K562 (cell line): ENCODE measurements at places on chromosomes 7 and 10. TPM values are rescaled to one million over a fixed set of nuclear protein-coding genes. Genes with fewer than 3 reads are reported as not detected.

Gene ITIH5
- 3.9 and 4.9 TPM in 2 replicates for total RNA-seq

Gene UTF1
- total RNA-seq = 0.16 and 0.35 TPM in 2 replicates

Gene MNX1
- total RNA-seq = 8.0 and 9.5 TPM in 2 replicates

Gene EBF3
- total RNA-seq = not detected in 2 replicates

Gene ERVW-1
- not detected in 2 replicates for total RNA-seq

Gene SPDYE2B
- not detected in 2 replicates for total RNA-seq

Gene ZNF853
- not detected in 2 replicates for total RNA-seq

Gene ASB10
- total RNA-seq = not detected in 2 replicates

Gene MSMB
- total RNA-seq = not detected in 2 replicates

- DNase-seq = no peak
These were observed 1.6 kb downstream of the PWWP2B start for GRCh38 chr10:132398566-132398991.

DNA sequence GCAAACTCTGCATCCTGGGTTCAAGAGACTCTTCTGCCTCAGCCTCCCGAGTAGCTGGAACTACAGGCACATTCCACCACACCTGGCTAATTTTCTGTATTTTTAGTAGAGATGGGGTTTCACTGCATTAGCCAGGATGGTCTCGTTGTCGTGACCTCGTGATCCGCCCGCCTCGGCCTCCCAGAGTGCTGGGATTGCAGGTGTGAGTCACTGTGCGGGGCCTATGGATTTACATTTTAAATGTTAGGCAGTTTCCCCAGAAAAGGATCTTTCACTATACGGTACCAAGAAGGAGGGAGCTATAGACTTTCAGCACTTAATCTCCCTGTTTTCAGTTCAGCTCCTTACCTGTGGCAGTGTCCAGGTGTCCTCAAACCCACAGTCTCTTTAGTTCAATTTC lies 50.8 kb downstream of the SIRT1 start:
- DNase-seq = no peak

DNA sequence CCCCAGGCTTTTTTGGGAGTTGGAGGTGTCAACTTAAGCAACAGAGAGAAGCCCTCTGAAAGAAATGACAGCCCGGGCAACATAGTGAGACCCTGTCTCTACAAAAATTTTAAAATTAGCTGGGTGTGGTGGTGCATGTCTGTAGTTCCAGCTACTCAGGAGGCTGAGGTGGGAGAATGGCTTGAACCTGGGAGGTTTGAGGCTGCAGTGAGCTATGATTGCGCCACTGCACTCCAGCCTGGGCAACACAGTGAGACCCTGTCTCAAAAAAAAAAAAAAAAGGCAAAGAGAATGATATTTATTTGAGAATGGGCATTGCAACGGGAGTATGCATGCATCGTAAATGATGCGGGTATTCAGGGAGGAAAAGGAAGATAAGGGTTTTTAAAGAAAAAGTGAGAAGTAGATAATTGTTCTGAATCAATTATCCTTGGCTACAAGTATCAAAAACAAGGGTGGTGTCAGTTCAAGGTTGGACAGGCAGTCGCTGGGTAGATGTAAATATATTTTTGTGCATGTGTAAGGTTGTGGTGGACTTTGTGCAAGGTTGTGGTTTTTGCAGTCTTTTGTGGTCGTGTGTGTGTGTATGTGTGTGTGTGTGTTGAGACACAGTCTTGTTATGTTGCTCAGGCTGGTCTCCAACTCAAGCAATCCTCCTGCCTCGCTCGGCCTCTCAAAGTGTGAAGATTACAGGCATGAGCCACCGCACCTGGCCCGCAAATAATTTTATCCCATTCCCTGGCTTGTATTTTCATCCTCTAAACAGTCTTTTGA lies 65.6 kb downstream of the COL26A1 start:
- DNase-seq = no peak

DNA sequence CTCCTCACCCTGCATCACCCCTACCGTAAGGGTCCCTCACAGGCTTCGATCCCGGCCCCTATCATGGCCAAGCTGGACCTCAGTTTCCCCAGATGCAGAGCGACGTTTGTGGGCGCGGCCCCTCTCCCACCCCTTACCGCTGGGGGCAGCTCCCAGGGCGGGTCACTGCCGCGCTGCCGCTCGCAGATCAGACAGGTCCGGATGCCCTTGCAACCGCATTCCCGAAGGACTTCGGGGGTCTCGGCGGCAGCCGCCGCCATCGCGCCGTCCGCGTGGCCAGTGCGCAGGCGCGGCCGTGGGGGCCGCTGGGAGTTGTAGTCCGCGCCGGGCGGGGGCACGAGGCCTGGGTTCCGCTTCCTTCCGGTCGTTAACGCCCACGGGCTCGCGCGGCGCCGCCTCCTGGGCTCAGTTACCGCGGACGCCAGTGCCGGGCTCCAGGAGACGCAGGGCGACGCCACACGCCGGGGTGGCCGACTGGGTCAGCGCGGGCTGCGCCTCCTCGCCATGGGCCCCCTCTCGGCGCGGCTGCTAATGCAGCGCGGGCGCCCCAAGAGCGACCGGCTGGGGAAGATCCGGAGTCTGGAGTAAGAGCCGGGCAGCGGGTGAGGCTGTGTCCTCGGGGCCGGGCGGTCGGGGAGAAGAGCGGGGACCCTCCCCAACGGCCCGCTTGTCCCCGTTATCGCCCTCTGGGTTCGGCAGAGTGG lies at the start of the genes ALKBH4 and LRWD1:
Gene ALKBH4 (minus strand): TSS at position 287 of the 704 bp plus-strand sequence. CDS start 27 bp downstream, at position 260.
Gene LRWD1 (plus strand): TSS at position 408 of the 704 bp plus-strand sequence. CDS start 97 bp downstream, at position 505.
- DNase-seq = peak; percentile 99

- DNase-seq = no peak
These were observed 557 bp downstream of the HOXA11 start for GRCh38 chr7:27184337-27185012.

DNA sequence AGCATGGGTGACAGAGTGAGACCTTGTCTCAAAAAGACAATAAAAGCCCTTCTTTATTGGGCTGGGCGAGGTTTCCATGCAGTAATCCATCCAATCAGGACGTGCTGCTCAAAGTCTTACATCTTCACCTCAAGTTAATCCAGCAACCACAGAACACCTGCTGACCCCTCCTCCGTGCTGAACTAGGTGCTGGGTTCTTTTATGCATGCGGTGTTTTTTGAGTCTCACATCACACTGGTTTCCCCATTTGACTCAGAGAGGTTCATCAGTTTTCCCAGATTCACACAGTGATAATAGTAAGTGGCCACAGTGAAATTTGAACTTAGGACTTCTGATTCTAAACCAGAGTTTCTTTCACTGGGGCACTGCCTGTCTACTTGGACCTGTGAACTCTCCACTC lies 58.3 kb upstream of the GTF2I start:
- DNase-seq = no peak

GRCh38 chr7:3103614-3104398 lies 60.1 kb upstream of the CARD11 start:
- DNase-seq = no peak

DNA sequence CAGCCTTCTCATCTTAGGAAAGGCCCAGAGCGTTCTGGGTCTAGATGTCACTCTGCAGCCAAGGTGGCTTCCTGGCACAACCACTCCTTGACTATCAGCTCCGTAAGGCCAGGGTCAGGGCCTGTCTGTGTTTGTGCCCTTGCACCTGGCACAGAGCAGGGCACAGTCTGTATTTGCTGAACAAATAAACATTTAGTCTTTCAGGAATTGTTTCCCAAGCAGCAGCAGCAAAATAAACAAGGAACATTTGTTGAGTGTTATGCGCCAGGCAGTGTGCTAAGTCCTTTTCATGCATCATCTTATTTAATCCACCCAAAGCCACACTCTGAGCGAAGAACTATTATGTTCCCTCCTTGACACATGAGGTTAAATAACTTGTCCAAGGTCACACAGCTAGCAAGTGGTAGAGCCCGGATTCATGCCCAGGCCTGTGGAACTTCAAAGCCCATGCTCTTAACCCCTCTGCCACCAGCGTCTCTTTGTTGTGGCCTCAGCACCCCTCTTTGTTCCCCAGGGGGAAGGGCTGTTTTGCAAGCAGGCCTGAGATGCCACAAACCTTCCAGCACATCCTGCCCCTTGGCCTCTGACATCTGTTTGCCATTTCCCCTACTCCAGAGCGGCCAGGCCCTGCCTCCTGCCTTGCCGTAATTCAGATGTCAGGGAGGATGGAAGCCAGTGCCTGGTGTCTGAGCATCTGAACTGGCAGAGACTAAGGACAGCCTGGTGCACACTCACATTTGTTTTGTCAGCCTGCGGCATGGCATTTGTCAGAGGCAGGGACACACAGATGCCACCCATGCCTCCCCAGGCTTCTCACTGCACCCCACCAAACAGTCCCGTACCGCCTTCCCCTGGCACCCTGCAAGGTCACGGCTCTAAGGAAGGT lies 325.8 kb upstream of the ZMIZ1 start:
- DNase-seq = no peak

DNA sequence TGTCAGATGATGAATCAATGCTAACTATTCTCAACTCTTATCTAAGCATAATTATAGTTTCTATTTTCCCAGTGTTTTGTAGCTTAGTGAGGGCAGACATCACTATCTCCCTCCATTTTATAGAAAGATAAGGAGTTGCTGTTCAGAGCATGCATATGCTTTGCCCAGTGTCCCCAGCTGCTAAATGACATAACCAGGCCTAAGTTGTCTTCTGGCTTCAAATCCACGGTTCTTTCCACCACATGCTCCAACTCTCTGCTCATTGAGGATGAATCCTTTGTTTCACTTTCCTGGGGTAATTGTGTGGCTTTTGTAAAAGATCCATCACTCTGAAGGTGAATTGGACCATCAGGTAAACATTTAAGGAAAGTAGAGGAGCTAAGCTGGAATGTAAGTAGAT lies 134.0 kb downstream of the SNX10 start:
- DNase-seq = no peak

GRCh38 chr10:104242545-104242944 lies 10.4 kb upstream of the CFAP43 start:
- DNase-seq = no peak

GRCh38 chr7:526460-527034 lies 6.9 kb upstream of the PDGFA start:
- DNase-seq = no peak

GRCh38 chr7:3064067-3064466 lies 20.4 kb upstream of the CARD11 start:
- DNase-seq = no peak

- no peak for DNase-seq
These were observed 45.9 kb downstream of the ZNF783 start for GRCh38 chr7:149307775-149308501.

GRCh38 chr7:30556840-30557239 lies 37.8 kb upstream of the GARS1 start:
- no peak for DNase-seq

GRCh38 chr10:13091801-13092200 lies 8.2 kb upstream of the OPTN start:
- DNase-seq = peak; percentile 69

DNA sequence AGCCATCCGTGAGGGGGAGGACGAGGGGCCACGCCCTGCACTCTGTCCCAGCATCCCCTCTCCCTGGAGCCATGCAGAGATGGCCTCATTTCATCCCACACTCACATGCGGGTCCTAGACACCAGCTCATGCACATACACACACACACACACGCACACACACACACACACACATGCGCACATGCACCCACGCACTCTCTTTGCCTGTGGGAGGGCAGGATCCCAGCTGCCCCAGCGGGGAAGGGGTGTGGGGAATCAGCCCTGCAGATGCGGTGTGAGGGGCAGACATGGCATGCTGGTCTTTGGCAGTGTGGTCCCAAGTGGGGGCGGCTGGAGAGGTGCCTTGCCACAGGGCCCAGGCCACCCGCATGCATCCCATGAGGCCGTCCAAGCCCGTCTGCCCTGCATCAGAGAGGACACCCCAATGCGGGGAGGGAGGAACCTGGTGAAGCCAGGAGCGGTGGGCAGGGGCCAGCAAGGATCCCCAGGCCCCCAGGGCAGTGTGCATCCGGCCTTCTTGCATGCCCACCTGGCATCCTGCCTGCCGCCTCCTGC lies 68.1 kb downstream of the LHPP start:
- peak; percentile 21 for DNase-seq

DNA sequence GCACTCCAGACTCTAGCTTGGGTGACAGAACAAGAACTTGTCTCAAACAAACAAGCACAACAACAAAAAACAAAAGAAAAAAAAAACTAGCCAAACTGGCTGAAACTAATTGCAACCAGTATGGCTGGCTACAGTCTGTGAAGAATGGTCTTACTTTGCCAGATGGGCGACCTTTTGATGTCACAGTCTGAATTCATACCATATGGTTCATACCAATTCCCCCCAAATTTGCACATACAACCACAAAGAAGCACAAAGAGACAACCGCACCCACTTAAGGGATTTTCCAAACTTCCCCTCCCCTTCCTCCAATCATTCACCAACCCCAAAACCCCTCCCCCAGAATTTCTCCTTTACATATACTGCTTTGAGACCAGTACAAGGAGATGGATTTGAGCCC lies 114.2 kb downstream of the SPAG6 start:
- no peak for DNase-seq

DNA sequence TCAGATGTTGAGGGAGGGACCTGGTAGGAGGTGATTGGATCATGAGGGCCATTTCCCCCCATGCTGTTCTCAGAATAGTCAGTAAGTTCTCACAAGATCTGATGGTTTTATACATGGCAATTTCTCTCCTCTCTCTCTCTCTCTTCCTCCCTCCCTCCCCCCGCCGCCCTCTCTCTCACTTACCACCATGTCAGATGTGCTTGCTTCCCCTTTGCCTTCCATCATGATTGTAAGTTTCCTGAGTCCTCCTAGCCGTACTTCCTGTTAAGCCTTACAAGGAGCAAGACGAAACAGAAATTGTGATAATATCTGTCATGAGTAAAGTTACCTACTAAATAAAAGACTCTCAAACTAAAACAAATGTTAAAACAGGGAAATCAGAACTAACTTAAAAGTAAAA lies 19.9 kb upstream of the GPR141 start:
- DNase-seq = no peak

DNA sequence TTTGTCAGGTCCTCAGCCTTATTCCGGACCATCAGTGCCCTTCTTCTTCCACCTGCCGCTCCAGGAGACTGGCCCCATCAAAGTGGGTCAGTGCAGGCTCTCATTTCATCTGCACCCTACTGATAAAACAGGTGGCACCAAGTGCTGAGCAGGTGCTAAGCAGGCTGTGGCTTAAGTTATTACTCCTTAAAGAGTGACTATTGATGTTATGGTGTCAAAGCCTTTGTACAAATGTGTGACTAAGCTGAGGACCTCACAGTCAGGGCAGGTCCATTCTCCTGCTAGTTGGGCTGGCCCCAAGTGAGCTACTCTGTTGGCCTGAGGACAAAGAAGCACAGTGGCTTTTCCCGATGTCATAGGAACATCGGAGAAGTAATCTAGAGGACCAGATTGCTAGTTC lies 11.2 kb upstream of the CALD1 start:
- DNase-seq = no peak

GRCh38 chr10:79223091-79224048 lies 123.9 kb upstream of the PPIF start:
- no peak for DNase-seq

DNA sequence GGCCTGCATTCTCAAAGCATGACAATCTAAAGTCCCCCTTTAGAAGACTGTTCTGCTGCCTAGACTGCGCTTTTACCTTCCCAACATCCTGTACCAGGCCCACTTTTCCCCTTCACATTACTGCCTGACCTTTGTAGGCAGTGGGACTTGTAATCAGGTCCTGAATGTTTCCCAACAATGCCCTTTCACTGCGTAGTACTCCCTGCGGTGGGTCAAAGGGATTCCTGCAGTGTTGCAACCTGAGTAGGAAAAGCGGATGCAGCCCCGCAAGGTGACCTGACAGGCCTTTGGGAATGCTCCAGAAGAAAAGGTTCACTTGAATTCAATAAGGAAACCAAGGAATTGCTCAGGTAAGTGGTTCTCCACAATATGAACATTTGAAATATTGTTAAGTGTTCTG lies 4.9 kb upstream of the TCAF1 start:
- DNase-seq = no peak
